NCI-H2081 (cell line): ENCODE measurements at places on chromosomes 16 and 17.

DNA sequence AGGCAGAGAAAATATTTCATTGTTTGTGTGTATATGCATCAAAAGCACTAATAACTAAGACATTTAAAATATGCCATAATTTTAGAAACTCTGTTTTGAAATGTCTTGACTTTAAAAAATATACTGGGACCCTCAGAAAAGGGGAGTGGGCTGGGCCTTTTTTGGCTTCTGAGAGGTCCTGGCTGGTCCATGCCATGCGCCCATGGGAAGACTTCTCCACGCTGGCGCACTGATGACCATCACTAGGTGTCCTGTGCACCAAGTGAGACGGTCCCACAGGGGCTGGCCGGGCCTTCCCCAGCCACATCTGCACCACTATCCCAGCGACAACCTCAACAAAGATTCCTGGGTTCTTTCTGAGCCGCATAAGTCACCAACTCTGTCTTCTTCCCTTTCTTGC lies 27.0 kb upstream of the WFIKKN2 start:
- DNase-seq: no peak

- no peak for DNase-seq
Observed at GRCh38 chr17:17623904-17624303, 32.4 kb upstream of the PEMT start.

DNA sequence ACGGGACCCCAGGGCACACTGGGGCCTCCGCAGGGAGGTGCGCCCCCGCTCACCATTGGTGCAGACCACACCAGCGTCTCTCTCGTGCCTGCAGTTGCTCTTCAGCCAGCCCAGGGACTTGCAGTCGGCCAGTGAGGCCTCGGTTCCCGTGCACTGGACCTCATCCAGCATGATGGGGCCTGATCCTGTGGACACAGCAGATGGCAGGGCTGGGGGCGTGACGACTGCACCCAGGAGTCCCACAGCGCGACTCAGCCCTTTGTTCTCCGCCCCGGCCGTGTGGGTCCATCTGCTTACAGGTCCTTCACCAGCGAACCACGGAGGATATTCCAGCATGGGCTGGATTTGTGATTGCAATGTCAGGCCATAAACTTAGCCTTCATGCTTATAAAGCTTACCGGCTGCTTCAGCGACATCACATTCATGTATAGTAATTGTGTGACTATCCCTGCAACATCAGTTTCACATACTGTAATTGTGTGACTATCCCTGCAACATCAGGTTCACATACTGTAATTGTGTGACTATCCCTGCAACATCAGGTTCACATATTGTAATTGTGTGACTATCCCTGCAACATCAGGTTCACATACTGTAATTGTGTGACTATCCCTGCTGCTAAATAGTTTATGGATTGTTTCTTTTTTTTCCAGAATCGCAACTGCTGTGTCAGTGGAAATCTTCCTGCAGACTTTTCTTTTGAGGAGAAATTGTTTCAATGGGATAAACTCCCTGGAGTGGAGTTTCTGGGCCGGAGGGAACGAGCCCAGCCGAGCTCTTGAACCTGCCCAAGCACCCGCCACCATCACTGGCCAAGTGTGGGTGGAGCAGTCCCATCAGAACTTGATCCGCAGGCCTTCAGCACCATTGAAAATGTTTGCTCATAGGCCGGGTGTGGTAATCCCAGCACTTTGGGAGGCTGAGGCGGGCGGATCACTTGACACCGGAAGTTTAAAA lies 4.8 kb downstream of the LGALS3BP start:
- no peak for DNase-seq

- no peak for DNase-seq
Observed at GRCh38 chr17:57959929-57960328, 4.7 kb upstream of the CUEDC1 start.

DNA sequence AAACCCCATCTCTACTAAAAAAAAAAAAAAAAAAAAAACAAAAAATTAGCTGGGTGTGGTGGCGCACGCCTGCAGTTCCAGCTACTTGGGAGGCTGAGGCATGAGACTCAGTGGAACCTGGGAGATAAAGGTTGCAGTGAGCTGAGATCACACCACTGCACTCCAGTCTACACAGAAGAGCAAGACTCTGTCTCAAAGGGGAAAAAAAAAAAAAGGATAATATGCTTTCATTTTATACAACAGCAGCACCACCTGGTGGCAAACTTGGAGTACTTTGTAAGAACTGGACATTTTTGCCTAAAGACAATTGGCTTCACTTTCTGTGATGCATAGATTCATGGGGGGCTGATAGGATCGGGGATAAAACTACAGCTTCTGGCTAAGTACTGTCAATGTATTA lies 8.5 kb downstream of the CHTF8 start:
- peak; percentile 50 for DNase-seq

DNA sequence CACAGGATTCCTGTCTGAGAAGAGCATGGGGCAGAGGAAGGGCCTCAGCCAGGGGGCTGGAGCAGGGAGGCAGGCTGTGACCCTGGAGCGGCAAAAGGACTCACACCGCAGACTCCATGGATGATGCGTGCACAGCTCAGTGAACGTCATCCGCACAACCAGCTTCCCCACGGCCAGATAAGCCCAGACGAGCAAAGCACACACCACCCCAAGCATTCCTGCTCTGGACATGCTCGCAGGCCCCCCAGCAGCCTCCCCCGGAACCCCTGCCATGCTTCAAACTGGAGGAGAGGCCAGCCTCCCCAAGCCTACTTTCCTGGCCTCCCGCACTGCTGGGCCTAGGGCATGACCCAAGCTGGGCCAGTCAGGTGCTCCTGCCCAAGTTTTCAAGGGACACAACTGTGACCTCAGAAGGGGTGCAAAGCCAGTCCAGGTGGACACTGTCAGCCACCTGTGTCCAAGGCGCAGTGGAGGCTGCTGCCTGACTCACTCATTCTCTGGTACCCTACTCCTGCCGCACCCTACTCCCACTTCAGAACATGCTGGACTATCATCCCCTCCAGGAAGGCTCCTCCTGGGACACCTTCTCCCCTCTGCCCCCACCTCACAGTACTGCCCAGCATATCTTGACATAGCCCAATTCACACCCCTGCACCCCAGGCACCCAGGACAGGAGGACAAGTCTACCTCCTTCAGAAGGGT lies 4.8 kb downstream of the BCAR1 start:
- DNase-seq: no peak

DNA sequence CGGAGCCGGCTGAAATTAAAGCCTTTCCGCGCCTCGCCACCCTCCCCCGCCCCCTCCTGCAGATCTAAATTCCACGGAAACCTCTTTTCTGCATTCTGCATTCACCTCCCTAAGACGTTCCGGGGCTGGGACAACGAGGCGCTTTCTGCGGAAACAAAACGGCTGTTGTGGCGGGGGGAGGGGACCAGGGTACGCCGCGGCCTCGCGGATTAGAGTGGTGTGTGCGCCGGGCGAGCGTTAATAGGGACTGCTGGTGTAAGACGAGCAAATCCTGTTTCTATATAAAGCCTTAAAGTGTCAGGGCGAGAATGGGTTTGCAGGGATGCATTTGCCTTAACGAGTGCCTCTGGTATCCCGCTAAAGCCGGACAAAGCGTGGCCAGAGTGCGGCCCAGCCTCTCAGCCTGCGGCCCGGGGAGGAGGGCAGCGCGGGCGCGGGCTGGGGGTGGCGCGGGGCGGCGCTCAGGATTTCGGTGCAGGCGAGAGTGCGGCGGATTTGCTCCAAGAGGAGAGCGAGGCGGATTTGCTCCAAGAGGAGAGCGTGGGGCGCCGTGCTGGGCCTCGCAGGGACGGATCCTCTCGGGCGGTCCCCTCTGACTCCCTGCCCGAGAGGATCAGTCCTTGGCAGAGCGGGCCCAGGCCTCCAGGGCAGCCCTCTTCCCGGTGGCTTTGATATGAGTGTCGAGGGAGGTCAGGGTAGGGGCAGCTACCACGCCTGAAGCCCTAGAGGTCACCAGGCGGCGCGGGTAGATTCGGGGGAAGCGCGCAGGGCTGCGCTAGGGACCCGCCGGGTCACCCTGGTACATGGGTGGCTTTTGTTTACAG lies 5.1 kb downstream of the BAHCC1 start:
- no peak for DNase-seq

GRCh38 chr16:47492428-47493377 lies 31.6 kb downstream of the PHKB start:
- DNase-seq: no peak

- no peak for DNase-seq
Observed at GRCh38 chr17:30151471-30151870, 34.9 kb downstream of the NSRP1 start.

GRCh38 chr17:42547698-42548069 lies 5.0 kb upstream of the HSD17B1 start:
- DNase-seq: no peak

DNA sequence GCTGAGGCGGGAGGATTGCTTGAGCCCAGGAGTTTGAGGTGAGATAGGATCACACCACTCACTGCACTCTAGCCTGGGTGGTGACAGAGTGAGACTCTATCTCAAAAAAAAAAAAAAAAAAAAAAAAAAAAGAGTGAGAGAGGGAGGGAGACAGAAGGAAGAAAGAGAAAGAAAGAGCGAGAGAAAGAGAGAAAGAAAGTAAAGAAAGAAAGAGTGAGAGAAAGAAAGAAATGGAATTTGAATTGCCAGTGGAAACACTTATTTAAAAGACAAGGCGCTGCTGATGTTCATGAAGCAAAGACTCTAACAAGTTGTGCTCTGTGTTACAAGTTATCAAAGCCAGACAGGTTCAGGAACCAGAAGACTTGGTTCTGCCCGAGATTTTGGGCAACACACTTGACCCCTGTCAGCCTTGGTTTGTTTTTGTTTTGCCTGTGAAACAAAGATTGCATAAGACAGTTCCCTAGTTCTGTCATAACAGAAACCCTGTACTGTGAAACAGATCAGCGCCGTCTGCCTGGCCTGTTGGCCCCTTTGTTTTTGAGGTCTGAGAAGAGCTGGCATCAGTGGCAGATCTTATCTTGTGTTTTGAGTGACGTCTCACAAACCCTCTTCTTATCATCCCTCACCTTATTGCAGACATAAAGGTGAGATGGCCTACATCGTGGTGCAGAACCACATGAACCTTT lies 55.4 kb upstream of the ENDOV start:
- no peak for DNase-seq

DNA sequence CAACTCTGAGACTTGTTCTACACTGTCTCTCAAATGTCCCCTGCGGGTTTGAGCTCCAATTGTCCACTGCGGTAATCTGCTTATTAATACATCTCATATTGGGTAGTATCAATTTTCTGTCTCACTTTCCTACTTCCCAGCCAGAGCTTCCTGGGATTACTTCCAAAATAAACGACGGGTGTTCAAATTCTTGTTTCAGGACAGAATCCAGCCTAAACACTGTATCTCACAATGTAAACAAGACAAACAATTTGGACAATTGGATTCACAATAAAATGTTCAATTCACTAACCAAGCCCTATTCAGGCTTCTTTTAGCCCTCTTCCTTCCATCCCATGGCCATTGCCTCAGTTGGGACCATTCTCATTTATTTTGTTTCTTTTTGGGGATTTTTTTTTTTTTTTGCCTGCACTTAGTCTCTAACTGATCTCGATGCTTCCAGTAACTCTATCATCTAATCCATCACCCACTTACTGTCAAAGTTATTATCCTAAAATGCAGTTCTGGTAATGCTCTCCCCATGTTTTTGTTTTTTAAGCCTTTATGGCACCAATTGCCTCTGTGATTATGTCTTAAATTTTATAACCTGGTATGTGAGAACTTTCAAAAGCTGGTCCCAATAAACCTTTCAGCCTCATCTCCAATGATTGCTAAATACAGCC lies 2.0 kb upstream of the VAT1L start:
- no peak for DNase-seq

DNA sequence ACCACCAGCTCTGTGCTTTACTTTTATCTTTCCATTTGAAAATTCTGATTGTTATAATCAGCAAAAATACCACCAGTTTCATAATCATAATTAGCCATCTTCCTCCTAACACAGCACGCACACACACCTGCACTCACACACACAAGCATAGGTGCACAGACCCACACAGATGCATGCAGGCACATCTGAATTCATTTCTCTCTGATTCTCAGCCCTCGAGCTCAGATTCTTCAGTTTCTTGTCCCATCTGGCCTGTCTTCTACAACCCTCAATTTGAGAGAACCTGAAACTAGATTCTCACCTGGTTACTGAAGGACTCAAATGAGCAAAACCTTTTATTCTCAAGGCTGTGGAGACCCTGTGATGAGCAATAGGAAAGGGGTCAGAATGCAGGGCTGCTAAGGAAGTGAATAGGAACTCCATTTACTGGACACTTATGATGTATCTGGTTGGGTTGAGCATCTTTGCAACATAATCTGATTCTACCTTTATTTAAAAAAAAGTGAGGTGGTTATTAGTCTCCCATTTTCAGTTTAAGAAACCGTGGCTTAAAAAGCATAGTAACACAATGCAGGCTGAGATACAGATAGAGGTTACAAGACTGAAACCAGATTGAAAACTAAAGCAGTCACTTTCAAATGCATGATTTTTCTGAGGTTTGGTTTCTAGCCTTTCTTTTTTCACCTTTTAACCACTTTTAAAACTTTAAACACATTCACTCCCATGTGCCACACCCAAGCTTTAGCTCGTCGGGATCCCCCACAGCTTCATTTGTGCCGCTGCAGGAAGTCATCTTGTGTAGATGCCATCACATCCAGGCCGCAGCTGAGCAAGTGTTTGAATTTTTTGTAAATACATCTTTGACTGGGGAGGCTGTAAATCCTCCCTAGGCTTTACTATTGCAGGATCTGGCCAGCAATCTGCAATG lies 9.4 kb downstream of the KRT33A start:
- no peak for DNase-seq

DNA sequence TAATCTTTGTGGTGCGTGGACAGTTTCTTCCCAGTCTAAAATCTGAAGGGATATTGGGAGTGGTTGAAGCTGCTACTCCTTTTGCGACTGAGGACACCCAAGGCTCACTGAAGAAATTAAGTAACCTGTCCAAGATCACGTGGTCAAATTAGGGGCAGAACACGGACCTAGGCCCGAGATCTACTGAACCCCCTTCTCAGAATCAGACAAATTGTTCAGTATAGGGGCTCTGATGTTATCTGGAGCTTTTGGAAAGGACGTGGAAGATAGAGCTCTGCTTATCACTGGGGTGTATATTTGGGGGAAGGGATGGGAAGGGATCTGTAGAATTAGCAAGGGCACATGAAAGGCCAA lies 857 bp downstream of the TANGO6 start:
- DNase-seq: no peak

- no peak for DNase-seq
Observed at GRCh38 chr17:42608305-42609181, 631 bp downstream of the RETREG3 start.

- no peak for DNase-seq
Observed at GRCh38 chr17:19271780-19272357, 34.7 kb downstream of the EPN2 start.

DNA sequence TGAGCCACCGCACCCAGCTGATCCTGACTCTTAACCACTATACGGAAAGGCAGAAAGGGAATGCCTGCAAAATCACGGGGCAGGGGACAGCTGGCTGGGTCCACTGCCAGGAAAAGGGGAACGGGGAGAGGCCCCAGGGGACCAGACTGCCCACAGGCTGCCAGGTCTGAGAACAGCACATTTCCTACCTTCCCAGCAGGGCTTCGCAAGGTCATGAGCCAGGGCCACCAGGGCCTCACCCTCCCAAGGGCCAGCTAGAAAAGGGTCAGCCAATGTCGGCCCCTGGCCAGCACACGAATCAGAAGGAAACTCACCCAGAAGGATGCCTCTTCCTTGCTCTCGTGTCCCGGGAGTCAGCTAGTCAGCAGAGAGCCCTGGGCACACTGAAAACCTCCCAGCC lies 118.4 kb downstream of the ZNF423 start:
- no peak for DNase-seq
